8988T (cell line): ENCODE measurements at places on chromosomes 12 and 14.

- no peak for DNase-seq
These were observed 91.4 kb upstream of the FLRT2 start for GRCh38 chr14:85438481-85438942.

- DNase-seq = no peak
These were observed 1.2 kb upstream of the GAPDH start for GRCh38 chr12:6532927-6533652.

GRCh38 chr12:100170313-100170858, 27.7 kb upstream of the BLTP3B start:
- no peak for DNase-seq

GRCh38 chr14:75521415-75522199, 662 bp upstream of the BATF start:
- DNase-seq = no peak

- DNase-seq = no peak
These were observed 57.7 kb downstream of the HMGA2 start for GRCh38 chr12:65881965-65882413.

- DNase-seq = no peak
These were observed 8.4 kb downstream of the KCNH3 start for GRCh38 chr12:49547090-49547690.

DNA sequence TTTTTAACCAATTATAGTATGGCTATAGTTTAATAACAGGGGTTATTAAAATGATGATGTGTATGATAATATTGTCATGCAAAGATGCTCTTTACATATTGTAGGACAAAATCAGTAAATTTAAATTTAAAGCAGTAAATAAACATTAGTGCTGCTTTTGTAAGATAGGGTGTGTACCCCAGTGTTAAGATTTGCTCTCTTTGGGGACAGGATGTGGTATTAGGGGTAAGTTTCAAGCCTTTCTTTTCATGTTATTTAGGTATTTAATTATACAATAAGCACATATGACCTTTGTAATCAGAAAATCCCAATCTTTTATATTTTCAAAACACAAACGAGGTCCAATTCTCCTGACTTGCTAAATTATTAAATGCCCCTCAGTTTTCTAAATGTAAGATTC, 39.7 kb upstream of the RPH3A start:
- no peak for DNase-seq

DNA sequence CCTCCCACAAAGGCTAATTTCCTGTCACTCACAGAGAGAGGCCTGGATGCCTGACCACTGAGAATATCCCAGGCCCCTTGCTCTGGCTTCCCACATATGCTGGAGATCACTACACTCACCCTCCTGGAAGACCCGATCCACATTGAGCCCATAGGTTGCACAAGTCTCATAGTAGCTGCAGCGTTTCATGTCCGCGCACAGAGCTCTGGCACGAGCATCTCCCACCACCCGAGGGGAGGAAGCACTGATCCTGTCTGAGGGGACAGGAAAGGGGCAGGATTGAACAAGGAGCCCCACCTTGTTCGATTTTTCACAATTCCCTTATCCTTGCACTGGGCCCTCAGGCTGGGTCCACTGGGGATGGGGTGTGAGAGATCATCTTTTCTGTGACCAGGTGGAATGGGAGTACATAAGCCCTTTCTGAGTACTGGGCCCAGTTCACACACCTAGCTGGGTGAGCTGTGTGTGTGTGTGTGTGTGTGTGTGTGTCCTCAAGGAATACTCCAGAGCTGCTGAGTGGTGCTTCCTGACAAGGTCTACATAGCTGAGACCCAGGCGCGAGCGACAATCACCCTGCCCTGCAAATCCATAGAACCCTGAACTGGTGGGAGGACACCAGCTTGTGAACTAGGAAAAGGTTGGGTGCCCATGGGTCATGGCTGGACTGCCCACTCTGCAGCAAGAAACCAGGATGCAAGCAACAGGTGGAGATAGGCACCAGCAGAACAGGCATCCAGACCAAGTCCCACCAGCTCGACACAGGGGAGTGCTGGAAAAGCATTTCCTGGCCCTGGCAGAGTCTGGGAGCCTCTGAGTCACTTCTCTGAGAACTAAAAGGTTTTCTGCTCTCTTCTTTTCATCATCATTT, 5.6 kb downstream of the AGAP2 start:
- no peak for DNase-seq

- no peak for DNase-seq
These were observed 358.5 kb downstream of the TMEM121 start for GRCh38 chr14:105884808-105885281.

- no peak for DNase-seq
These were observed 295.7 kb upstream of the FKBP4 start for GRCh38 chr12:2498964-2499500.

- DNase-seq = no peak
These were observed 6.0 kb upstream of the SPTLC2 start for GRCh38 chr14:77622366-77622961.

DNA sequence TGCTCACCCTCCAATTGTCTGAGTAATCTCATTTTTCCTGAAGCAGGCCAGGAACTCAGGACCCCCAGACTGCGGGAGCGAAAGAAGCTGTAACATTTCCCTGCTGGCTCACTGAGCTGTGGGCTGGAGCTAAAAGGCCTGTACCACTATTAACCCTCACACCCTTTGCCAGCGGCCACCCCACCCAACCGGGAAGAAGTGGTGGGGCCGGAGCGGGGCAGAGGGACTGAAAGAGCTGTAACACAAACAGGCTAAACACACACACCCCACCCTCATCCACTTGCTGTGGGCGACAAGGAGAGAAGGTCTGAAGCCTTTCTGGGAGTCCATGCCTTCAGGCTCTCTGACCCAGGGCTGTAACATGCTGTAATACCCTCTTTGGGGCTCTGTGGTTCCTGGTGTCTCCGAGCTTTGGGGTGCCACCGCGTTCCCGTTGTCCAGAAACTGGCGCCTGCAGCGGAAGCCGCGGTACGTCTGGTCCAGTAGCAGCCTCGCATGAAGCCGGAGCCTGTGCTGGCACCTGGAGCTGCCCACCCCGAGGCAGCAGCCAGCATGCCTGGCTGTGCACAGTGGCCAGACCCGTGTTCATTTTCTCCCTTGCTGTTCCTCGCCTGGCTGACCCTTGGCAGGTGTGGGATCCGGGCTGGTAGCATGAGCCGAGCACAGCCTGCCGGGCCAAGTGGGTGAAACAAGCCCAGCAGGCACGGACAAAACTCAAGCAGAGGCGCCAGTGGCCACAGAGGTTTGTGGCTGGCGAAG, 345.5 kb upstream of the MGAT4C start:
- DNase-seq = no peak

GRCh38 chr14:64572386-64573104, 22.8 kb downstream of the PPP1R36 start:
- no peak for DNase-seq

- no peak for DNase-seq
These were observed 213.4 kb downstream of the TBX5 start for GRCh38 chr12:114192549-114192948.

DNA sequence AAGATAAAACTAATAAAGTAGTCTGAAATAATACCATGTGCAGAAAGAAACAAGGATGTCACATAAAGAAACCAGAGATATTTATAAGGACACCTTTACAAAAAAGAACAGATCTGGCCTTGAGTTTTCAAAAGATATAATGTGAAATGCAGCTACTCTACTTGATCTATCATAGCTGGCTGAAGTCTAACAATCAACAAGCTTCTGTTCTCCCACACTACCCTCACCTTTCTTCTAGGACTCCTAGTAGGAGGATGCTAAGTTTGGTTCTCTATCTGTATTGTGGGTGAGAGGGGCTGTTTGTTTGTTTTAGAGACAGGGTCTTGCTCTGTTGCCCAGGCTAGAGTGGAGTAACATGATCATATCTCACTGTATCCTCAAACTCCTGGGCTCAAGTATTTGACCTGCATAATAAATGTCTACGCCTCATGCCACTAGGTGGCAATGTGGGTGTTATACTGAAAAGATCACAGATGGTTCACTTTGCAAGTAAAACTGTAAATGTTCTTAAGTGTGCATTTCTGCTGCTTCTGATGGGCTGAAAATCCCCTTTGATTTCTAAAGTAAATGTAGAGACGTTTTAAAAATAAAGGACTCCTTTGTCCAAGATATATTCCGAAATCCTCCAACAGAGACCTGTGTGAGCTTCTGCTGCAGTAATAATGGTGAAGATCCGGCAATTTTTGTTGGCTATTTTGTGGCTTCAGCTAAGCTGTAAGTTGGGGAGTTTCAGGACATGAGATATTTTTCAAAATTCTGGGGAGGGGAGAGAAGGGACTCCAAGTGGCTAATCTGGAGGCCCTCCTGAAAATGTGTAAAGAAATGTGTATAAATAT, 269.3 kb downstream of the DAD1 start:
- DNase-seq = no peak

DNA sequence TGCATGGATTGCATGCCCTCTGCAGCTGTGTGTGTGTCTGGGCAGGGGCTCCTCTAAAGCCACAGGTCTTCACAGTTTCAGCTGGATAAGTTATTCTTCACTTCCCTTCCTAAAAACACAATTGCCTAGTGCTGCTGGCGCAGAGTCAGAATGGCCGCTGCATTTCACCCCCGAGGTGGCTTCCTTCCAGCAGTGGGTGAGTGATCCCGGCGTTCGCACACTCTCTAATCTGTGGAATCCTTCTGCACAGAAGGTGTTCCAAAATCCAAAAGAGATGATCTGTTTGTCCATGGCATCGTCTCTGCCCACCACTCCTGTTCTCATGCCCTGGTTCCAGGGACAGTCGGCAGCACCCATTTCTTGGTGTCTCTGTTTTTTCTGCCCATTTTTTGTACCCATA, 340.7 kb downstream of the DPF3 start:
- no peak for DNase-seq

- DNase-seq = no peak
These were observed 14.4 kb downstream of the PLEKHG7 start for GRCh38 chr12:92717202-92717601.

- no peak for DNase-seq
These were observed 61.5 kb downstream of the TSPAN11 start for GRCh38 chr12:30988086-30988485.

- no peak for DNase-seq
These were observed 220.5 kb upstream of the PRICKLE1 start for GRCh38 chr12:42810006-42810405.

DNA sequence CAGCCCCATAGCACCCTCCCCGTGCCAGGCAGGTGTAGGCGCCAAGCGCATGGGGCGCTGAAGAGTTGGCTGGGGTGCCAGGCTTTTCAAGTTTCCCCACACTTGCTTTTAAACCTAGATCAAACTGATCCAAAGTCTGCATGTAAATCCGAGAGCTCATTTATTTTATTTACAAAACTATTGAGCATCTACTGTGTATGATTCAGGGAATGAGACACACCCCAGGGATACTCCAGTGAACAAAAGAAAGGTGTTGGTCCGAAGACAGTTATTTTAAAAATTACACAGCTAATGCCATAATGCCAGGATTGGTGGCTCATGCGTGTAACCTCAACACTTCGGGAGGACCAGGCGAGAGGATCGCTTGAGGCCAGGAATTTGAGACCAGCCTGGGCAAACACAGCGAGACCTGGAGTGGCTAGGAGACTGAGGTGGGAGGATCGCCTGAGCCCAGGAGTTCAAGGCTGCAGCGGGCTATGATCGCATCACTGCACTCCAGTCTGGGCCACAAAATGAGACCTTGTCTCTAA, 780 bp upstream of the SLC41A2 start:
- no peak for DNase-seq

DNA sequence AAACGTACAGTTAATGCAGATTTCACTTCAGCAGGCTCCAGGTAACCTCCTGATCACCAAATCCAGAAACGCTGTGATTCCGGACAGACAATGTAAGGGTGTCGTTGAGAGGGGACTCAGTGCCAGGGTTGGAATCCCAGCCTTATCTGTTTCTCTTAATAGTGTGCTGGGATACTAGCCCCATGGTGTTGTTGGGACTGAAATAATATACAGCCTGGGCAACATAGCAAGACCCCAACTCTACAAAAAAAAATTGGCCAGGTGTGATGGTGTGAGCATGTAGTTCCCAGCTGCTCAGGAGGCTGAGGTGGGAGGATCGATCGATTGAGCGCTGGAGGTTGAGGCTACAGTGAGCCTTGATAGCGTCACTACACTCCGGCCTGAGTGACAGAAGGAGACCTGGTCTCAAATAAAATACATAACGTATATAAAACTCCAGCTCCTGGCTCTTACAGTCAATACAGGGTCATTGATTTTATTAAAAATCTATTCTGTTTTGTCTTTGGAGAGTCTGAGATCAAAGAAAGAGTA, 1.3 kb downstream of the PEBP1 start:
- no peak for DNase-seq

- DNase-seq = no peak
These were observed 3.6 kb upstream of the TESC start for GRCh38 chr12:117102800-117103181.

DNA sequence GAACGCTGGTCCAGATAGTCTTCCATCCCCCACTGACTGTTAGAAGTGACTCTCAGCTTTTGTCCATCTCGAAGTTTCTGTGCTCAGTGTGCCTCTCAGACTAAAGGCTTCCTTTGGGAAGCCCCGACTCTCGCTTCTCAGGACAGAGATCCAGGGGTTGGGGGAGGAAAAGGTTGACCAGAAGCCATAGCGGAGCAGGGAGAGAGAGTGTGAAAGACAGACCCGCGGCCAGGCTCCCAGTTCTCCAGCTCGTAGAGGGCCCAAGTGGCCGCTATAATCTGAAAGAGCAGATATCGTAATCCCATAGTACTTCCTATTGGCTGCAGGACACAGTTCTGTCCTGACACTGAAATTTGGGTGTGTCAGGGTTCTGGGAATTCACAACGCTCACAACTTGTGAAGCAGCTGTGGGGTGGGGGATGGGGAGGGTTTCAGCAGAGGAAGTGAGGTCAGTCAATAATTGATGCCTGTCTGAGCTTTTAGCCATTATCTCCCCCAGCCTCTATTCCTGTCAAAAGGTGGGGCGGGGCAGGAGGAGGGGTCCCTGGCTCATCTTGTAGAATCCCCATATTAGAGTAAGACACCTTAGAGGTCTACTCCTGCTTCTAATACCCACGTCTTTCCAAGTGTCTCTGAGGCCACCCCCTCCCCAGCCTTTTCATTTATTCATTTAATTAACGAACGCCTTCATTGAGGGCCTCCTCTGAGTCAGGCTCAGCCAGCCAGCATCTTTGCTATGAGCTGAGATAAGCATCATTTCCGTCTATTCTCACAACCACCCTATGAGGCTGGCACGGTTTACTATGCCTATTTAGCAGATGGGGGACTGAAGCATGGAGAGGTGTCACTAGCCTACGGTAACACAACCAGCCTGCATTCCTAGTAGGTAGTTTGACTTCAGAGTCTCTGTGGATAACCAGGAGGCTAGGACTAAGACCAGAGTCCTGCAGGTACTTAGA, 1.6 kb upstream of the ACVRL1 start:
- DNase-seq = no peak

- DNase-seq = no peak
These were observed 262.7 kb downstream of the ATP23 start for GRCh38 chr12:58204071-58204470.

GRCh38 chr14:55477680-55478079, 37.3 kb upstream of the TBPL2 start:
- no peak for DNase-seq

DNA sequence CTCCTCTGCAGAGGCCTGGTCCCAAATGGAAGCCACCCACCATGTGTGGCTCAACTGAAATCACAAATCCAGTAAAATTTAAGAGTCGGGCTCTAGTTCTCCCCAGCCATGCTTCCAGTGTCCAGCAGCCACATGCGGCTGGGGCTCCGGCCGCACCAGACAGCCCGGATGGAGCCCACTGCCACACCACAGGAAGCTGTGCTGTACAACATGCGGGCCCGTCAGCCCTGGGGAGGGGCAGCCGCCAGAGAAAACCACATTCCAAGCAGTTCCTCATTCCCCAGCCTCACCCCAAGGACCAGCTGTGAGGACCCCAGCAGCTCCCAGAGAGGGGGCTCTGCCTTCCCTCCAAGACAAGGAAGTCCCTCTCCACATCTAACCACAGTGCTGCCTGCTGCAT, 135.0 kb downstream of the NCOR2 start:
- no peak for DNase-seq

GRCh38 chr14:57962325-57963035, 96.6 kb upstream of the SLC35F4 start:
- DNase-seq = no peak
